Mammary epithelial cell (primary cell): ENCODE measurements at places on chromosomes 6 and 20. TPM values are rescaled to one million over a fixed set of nuclear protein-coding genes. Genes with fewer than 3 reads are reported as not detected.

The DUSP15 gene
- total RNA-seq, result 0.32 TPM in 1 of 2 replicates, not detected in the other

The PNISR gene
- 53.5 TPM for total RNA-seq

The BCAS4 gene
- 15.0 TPM for total RNA-seq

The ZBTB46 gene
- 1.5 TPM for total RNA-seq

The SEMG1 gene
- not detected in 2 replicates for total RNA-seq

The LBP gene
- total RNA-seq, result not detected

The AVP gene
- total RNA-seq, result not detected in 2 replicates

The CRISP2 gene
- not detected in 2 replicates for total RNA-seq

The BEND6 gene
- 1.2 and 2.0 TPM in 2 replicates for total RNA-seq

The NKAIN4 gene
- not detected for total RNA-seq

The MUCL3 gene
- total RNA-seq, result not detected in 2 replicates
